Muscle of leg (tissue), 16 donors: ENCODE measurements at places on chromosomes 12 and 14. TPM values are rescaled to one million over a fixed set of nuclear protein-coding genes. Genes with fewer than 3 reads are reported as not detected.
A peak's percentile ranks its signal among the peaks of the same experiment; 100 is the strongest.

- H3K4me3 ChIP-seq: peak overlapping the region; percentile 63
- no peak for DNase-seq
- H3K27me3 ChIP-seq: peaks cover 29% of the 10 kb centered on the region
- H3K36me3 ChIP-seq: peaks cover 23% of the 10 kb centered on the region
- H3K4me1 ChIP-seq: peaks cover 56% of the 10 kb centered on the region
These were observed 300 bp upstream of the CCND2 start for GRCh38 chr12:4273273-4273651.

DNA sequence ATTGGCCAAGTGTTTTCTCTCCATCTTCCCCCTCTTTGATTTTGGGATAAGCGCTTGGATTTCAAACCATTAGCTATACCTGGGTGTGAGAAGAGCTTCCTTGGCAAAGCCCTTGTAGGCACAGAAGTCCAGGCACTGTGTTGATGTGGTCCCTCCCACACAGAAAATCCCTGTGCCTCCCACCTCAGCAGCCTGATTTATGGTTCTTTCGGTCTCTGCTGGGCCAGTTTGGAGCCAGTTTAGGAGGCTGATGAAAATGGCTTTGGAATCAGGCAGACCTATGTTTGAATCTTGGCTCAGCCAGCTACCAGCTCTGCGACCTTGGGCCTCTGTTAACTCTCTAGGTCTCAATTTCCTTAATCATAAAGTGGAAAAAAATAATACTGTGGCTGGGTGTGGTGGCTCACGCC, 9.6 kb upstream of the IFT81 start:
- H3K27me3 ChIP-seq: no peaks in the 10 kb centered on the region
- no peaks in the 10 kb centered on the region for H3K36me3 ChIP-seq
- no peak overlapping the region for H3K4me3 ChIP-seq
- DNase-seq: peak; percentile 53

GPR135 gene
- polyA plus RNA-seq: 1.9 TPM

DNA sequence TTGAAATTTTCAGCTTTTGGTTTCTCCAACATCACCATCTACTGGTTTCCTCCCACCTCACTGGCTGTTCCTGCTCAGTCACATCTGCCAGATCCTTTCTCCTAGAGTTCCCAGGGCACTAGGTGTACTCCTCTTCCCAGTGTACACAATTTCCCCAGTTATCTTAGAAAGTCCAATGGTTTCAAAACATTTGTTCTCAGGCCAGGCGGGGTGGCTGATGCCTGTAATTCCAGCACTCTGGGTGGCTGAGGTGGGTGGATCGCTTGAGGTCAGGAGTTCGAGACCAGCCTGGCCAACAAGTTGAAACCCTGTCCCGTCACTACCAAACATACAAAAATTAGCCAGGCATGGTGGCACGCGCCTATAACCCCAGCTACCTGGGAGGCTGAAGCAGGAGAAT, 60.7 kb downstream of the SPPL3 start:
- DNase-seq: no peak
- no peaks in the 10 kb centered on the region for H3K4me1 ChIP-seq
- no peaks in the 10 kb centered on the region for H3K27me3 ChIP-seq
- no peaks in the 10 kb centered on the region for H3K36me3 ChIP-seq
- H3K27ac ChIP-seq: no peak overlapping the region

EXOC3L4 gene
- 0.49 TPM for polyA plus RNA-seq

- no peaks in the 10 kb centered on the region for H3K36me3 ChIP-seq
- no peak overlapping the region for H3K27ac ChIP-seq
These were observed 172.6 kb downstream of the ANO4 start for GRCh38 chr12:100967189-100967588.

DNA sequence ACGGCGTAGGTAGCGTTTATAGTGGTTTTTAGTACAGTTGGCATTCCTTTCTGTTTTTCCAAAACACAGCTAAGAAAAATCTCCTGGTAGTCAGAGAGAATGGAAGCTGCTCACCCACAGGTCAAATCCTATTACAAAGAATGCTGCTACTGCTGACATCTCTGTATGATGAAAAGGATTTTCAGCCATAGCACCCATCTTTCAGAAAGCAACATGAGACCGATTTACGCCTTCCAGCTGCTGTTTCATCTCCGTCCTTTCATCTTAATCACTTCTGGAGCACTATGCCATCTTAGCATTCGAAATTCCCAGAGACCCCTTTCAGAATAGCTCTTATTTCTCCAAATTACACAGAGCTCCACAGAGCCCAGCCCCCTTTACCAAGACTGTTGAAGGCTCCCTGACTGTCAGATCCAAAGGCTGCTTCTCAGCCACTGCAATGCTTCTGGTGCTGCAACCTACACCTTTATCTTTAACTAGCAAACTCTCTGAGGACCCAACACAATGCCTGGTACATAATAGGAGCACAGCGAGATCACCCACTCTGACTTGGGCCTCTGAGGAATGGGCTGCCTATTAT, 211.8 kb downstream of the NEDD1 start:
- no peaks in the 10 kb centered on the region for H3K36me3 ChIP-seq
- no peak overlapping the region for H3K27ac ChIP-seq
- DNase-seq: no peak

DNA sequence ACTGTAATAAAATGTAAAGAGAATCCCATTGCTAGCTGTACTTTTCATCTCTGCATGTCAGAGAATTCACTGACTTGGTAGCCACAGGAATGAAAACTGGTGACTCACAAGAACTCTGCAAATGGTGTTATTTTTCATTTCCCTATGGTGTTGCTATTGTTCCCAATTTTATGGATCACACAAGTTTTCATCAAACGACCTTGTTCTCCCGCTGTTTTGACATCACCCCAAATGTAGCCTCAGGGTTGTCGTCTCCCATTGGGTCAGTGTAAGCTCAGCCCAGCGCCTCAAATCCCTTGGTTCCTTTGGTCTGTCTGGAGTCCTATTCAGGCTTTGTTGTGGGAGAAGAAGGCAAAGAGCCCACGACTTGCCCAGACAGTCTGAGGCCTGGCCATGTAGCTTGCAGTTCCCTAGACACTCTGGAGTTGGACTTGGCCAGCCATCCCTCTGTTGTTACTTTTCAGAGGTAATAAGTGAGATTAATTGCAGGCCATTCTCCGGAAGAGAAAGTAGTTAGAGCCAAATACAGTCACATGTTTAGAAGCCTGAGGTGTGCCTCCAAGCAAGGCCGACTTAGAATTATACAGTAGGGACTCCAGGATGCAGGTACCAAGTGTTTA, 159.2 kb downstream of the TGFB3 start:
- no peak overlapping the region for H3K4me3 ChIP-seq
- peak overlapping the region; percentile 86 for H3K27ac ChIP-seq
- peak; percentile 63 for DNase-seq
- H3K4me1 ChIP-seq: peaks cover 22% of the 10 kb centered on the region
- H3K27me3 ChIP-seq: no peaks in the 10 kb centered on the region

GRCh38 chr12:29053567-29053966, 95.5 kb upstream of the FAR2 start:
- no peaks in the 10 kb centered on the region for H3K36me3 ChIP-seq
- no peaks in the 10 kb centered on the region for H3K27me3 ChIP-seq
